ENCODE measurements at places on chromosomes 3 and 15.

DNA sequence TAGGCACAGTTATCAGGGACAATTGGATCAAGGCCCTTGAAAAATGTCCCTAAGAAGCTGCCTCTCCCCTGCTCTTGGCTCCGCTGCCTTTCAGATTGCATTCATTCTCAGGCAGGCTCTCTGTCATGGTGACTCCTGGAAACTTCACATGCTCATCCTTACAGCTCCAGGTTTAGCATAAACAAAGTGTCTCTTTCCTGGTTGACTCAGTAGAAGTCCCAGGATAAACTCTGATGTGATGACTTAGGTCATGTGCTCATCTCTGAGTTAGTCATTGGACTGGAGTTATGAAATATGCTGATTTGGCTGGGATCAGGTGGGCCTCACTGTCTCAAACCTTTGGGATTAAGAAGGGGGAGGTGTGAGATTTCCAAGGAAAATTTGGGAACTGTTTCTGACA, 243.8 kb downstream of the ZNF621 start:
- no peak for DNase-seq

DNA sequence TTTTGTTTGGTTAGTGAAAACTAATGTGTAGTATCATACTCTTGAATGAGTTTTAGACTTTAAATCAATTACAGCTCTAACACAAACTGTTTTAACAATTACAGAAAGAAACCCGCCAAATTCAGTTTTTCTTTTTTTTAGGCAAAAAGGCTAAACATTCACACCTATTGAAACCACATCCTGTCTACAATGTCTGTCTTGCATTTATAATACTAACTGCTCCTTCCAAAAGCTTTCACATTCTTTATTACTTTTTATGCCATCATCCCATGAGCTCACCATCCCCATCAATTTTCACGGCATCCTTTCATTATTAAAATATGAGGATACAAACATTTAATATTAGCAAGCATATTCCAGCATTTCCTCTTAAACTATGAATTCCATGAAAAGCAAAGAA, 593.3 kb downstream of the FOXP1 start:
- DNase-seq: no peak

GRCh38 chr3:64431526-64432091, 206.3 kb upstream of the PRICKLE2 start:
- no peak for DNase-seq

DNA sequence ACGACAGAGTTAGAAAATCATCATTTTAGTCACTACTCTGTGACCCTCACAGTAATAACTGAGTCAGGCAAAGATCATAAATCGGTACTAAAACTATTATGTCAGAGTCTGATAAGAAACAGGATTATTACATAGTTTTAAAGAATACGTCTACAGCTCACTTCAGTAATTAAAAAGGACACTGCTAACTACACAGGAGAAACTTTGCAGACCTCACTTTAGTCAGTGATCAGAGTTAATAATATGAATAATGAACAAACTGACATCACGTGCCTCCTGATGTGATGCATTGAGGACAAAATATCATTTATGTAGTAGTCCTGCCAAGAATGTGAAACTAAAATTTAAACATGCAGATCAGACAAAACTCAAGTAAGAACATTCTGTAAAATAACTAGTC, 162.2 kb downstream of the PCCB start:
- no peak for DNase-seq

DNA sequence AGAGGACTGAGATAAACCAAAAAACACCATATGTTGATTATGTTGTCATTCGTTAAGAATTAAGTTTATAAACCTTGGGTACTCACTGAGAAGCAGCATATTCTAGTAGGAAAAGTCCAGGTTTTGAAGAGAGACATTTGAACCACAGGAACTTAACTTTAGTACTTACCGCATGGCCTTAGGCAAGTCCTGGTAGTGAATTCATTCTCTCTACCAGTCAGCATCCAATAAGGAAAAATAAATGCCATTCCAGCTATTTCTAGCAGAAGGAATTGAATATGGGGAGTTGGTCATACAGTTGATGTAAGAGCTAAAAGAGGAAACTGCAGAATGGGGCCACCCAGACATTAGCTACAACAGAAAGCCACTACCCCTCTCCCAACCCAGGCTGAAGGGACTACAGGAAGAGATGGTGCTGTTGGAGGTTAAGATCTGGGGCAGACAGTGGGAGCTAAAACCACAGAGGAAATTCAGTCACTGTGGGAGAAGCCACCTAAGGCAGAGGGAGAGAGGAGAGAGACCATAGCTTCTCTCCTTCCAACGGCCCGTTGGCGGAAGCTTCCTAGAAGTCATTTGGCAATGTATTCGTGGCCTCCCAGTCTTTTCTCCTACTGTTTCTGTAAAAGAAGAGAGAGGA, 133.8 kb upstream of the RARB start:
- DNase-seq: no peak

GRCh38 chr15:65653341-65653740, 31.6 kb downstream of the SLC24A1 start:
- no peak for DNase-seq

GRCh38 chr3:52696830-52697631, 8.6 kb downstream of the GLT8D1 start:
- DNase-seq: no peak

GRCh38 chr15:99502182-99502581, 63.6 kb upstream of the MEF2A start:
- DNase-seq: no peak

GRCh38 chr3:126170073-126170777, 10.2 kb downstream of the ALDH1L1 start:
- DNase-seq: no peak

GRCh38 chr15:98745179-98745578, 96.8 kb downstream of the IGF1R start:
- DNase-seq: no peak

- DNase-seq: no peak
Measured at GRCh38 chr3:169509780-169510692, 153.5 kb downstream of the MECOM start.

DNA sequence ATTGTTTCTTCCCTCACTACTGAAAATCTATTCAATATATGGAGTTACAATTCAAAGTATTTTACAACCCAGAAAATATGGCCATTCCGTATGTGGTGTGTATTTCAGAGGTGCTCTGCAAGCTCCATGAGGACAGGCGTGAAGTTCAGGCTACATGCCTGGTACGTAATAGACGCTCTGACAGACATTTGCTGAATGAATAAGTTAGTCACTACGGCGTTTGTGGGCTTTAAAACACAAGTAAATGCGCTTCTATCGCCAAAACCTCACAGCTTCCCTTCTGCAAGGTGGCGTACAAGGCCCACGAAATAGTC, 701 bp upstream of the TIPARP start:
- DNase-seq: no peak

GRCh38 chr15:62445244-62445643, 280.2 kb upstream of the C2CD4B start:
- no peak for DNase-seq
